Sciatic nerve (tissue), 2 donors: ENCODE measurements at places on chromosomes 7 and 10.

DNA sequence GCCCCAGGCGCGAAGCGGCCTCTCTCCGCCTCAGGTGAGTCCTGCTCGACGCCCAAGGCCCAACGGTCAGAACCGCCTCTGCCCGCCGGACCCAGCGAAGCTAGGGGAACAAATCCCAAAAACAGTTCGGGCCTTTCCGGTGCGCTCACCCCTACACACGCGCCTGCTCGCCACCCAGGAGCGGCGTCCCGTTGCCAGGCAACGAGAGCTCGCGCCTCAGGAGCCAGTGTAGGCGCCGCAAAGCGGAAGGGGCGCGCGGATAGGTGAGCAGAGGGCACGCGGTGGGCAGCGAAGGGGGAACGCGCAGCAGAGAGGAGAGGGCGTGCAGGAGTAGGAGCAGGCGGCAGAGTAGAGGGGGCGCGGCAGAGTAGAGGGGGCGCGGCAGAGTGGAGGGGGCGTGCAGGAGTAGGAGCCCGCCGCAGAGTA, at the start of the genes DYDC1 and DYDC2:
Gene DYDC1, minus strand, starts transcription at position 193 of the 426 bp plus-strand sequence. CDS start 4,154 bp downstream, outside the sequence.
Gene DYDC2, plus strand, starts transcription at position 219 of the 426 bp plus-strand sequence. CDS start 5,663 bp downstream, outside the sequence.
- DNase-seq = no peak

GRCh38 chr10:102247734-102248133, 2.4 kb downstream of the GBF1 start:
- DNase-seq = no peak

DNA sequence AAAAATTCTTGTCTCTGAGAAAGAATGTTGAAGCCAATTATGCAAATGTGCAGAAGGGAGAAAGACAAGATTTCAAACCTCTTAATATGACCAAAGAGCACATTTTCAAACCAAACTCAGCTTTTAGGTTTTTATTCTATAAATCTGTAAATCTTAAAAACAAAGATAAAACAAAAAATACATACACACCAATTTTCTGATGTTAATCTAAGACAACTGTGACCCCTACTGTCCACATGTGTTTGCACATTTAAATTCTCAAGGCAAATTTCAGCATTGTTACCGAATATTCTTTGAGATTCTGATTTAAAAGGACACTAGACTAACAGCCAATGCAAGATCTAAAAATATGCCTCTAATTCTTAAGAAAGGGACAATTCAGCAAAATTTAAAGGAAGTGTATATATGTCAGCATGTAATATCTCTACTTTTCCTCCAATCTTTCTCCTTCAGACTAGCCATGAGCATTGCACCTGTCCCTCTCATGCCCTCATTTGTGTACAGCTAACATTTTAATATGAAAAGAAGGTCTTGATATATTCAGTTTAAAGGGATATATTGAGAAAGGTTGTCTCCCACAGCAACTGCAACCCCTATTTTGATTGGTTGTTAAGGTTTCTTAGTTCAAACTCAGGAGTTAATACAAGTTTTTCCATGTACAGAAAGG, 417.9 kb downstream of the IPMK start:
- no peak for DNase-seq

DNA sequence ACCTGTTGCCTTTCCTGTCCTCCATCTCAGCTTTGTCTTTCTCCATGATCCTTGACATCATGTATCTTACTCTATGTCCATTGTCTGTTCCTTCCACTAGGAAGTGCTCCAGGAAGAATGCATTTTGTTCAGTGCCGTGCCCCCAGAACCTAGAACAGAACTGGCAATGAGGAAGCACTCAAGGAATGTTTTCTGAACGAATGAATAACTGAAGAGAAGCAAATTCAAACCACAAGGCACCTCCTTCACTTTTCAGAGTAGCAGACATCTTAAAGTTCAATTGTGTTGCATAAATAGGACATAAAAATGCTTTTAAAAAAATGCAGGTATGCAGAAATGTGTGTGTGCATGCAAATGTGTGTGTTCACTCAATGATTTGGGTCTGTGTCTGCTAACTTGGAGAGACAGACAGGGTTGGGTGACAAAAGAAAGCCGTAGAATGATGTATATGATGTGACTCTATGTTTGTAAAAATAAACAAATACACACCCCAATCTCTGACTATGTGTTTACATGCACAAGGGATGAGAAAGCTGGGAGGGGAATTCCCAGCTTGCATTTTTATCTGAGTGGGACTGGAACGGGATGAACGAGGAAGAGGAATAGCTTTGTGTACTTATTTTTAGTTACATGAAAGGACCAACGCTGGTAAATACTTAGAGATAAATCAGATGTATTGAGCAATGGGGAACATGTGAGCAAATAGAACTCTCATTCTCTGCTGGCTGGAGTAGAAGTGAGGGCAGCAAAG, 237.7 kb downstream of the FANK1 start:
- DNase-seq = no peak

DNA sequence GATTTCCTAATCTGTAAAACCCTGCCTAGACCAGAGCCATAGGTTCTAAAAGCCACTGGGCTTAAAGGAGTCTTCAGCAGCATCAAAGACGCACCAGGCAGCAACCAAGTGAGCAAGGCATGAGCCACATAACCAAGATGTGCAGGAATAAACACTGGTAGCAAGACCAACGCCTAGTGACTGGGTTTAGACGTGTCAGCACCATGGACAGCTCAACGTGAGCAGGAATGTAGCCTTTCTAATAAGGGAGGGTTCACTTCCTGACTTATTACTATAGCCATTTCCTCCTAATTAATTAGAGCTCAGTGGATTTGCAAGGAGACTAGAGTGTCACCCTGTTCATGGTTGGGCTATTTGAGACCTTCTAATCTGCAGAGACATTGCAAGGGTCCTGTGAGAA, 223.7 kb downstream of the LHFPL3 start:
- DNase-seq = peak; percentile 68

- DNase-seq = no peak
Observed at GRCh38 chr10:124607693-124608092, 136.5 kb downstream of the FAM53B start.

GRCh38 chr7:149325248-149325647, 63.3 kb downstream of the ZNF783 start:
- no peak for DNase-seq

GRCh38 chr7:91165006-91165845, 99.0 kb upstream of the FZD1 start:
- DNase-seq = no peak

- no peak for DNase-seq
Observed at GRCh38 chr7:107233174-107233573, 64.4 kb downstream of the HBP1 start.

DNA sequence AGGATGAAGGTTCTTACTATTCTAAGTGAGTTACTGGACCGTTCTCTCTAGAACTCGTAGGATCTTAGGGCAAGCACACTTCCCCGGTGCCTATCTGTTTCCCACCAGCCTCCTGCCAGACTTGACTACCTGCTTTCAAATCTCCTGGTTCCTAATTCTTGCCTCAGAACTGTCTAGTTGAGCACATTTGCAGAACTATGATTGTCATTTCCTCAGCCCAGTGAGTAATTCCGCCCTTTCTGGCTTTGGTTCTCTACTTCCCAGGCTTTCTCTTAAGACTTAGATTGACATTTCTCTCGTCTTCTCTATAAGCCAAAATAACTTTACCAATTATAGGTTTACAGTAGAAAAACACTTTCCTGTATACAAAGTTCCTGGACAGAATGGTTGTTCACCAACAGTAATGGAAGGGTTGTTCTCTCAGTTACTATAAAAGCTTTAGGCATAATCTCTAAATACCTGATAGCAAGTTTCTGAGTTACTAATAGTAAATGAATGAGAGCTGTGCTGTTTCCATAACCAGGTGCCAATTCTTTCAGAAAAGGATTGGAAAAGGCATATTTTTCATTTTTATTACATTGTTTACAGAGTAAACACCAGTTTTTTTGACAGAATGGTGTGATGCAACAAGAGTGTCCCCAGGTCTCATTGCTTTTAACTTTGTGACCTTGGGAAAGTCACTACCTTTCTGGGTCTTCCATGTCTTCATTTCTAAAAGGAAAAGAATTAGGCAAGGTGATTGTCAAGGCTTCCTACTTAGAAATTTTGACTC, 41.1 kb downstream of the PLEKHA8 start:
- no peak for DNase-seq

GRCh38 chr10:43376828-43377423, 5.5 kb downstream of the FXYD4 start:
- no peak for DNase-seq

DNA sequence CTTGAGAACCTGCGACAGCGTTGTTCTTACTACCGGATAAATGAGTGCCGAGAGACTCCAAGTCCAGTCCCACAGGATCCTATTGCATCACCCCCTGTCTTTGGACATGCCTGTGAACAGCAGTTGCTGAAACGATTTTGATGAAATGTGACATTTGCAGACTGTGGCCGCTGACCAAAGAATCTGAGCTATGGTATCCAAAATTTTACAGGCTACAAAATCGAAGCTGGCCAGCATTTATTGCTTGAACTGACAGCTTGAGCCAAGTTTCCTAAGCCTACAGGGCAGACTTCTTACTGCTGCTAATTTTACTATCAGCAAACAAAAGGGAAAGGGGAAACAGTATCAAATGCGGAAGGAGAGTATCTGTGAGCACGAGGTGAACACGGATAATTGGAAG, 12.1 kb upstream of the NPVF start:
- no peak for DNase-seq

DNA sequence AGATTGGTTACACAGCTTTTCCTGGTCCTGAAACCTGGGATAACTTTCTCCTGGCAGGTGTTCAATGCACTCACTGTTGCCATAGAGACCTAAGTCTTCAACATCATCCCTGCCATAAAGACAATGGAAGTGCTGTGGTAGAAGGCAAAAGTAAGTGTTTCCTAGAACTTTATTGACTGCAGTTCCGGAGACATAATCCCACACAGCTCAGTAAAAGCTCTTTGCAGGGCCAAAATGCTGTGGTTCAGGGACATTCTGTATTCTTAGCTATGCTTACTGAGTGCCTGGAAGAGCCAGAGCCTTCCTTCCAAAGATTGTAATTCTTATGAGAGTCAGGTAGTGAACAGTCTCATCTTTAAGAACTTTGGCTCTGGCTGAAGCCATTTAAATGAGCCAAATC, 5.3 kb downstream of the WIPF3 start:
- no peak for DNase-seq

DNA sequence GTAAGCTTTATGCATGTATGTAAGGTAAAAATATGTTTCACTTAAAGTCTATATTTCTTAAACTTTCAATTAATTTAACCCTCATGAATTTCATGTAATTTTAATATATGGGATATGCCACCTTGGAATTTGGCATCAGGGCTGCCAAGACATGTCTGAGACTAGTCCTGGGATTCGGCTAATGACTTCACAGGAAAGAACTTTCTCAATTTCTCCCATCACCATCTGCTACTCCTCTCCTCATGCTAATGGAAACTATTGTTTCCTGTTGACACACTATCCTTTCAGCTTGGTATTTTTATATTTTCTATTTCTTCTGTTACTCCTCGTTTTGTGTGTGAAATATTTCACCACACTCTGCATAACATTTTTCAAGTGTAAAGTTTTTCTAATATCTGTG, 205.9 kb downstream of the ARL4A start:
- DNase-seq = no peak

DNA sequence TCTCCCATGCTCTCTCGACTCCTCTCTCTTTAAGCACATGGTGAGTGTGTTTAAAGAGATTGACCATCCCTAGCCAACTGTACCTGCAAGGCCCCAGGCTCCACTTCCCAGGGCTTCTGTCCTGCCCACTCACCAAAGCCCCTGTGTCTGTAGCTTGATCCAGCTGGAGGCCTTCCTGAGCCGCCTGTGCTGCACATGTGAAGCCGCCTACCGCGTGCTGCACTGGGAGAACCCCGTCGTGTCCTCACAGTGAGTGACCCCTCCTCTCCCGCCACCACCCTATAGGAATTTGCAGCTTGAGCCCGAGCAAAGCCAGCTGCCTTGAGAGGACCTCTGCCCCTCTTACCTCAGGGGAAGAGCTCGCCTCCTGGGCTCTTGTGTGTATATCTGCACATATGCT, 11.2 kb downstream of the ZFYVE27 start:
- DNase-seq = no peak

DNA sequence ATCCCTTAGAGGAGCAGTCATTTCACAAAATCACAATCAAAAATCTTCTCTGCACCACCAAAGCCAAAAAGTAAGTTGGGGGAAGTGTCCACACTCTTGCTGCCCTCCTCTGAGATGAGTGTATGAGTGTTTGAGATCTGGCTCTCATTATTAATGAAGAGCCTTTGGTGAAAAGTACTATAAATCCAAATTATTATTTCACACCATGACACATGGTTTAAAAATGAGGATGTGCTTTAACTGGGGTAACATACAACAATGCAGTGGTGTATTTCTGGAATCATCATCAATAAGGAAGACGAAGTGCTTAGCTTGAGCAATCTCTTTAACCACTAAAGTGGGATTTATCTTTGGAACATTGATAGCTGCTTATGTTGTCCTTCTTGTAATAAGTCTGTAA, 114.2 kb upstream of the ADAM12 start:
- DNase-seq = no peak

- DNase-seq = no peak
Observed at GRCh38 chr7:84800846-84801245, 386.0 kb downstream of the SEMA3D start.

DNA sequence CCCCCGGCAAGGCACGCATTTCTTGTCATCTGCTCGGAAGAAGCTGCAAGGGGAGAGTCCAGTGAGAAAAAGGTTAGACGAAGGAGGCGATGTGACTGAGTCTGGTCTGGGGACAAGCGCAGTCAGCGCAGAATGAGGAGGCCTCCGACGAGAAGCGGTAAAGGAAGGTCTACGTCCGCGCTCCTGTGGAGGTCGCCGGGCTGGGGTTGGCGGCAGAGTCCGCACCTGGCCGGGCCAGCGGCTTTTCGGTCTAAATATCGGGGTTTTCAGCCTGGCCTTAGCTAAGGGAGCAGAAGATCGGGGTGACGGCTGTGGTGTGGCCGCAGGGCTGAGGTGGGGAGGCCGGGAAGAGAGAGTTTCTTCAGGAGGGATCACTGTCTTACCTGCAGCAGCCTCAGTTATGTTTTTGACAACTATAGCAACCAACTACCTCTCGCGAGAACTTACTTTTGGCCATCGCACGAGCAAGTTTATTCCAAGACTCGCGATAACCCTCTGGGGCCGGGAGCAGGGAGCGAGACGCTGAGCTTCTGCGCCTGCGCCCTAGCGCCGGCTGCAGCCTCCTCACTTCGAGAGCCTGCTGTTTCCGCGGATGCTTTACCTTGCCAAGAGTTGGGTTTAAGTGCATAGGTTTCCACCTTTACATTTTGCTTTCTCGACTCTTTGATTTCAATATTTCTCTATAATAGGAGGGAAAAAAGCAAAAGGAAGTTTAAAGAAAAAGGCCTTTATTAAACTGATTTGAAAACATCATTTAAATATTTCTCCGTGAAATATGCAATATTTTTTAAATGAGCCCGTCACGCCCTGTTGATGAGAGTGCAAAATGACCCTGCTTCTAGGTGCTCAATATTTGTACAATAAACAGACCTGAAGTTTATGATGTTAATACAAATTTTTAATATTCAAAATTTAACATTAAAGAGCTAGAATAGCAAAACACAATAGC, at the start of gene CFAP70:
Gene CFAP70, minus strand, starts transcription at position 534 of the 949 bp plus-strand sequence. CDS start 4,068 bp downstream, outside the sequence.
- DNase-seq = peak; percentile 94

GRCh38 chr10:58322072-58322834, 12.6 kb upstream of the UBE2D1 start:
- DNase-seq = no peak

GRCh38 chr10:14648005-14648765, 126.5 kb downstream of the FAM107B start:
- DNase-seq = peak; percentile 66

- no peak for DNase-seq
Observed at GRCh38 chr10:132019366-132019765, 37.6 kb upstream of the BNIP3 start.

GRCh38 chr10:131853610-131853964, 47.2 kb upstream of the PPP2R2D start:
- peak; percentile 43 for DNase-seq
